ENCODE measurements at places on chromosomes 16 and 17. TPM values are rescaled to one million over a fixed set of nuclear protein-coding genes. Genes with fewer than 3 reads are reported as not detected.
A peak's percentile ranks its signal among the peaks of the same experiment; 100 is the strongest.

- peaks cover 5% of the 10 kb centered on the region for H3K36me3 ChIP-seq
- no peak overlapping the region for H3K27ac ChIP-seq
- H3K4me3 ChIP-seq, result no peak overlapping the region
- H3K4me1 ChIP-seq, result no peaks in the 10 kb centered on the region
- DNase-seq, result no peak
These were observed 36.8 kb downstream of the PRMT7 start for GRCh38 chr16:68347605-68348004.

GRCh38 chr16:81702506-81702905, 76.6 kb upstream of the PLCG2 start:
- H3K27me3 ChIP-seq, result no peaks in the 10 kb centered on the region
- H3K27ac ChIP-seq, result no peak overlapping the region
- no peak for DNase-seq
- no peaks in the 10 kb centered on the region for H3K36me3 ChIP-seq
- no peaks in the 10 kb centered on the region for H3K4me1 ChIP-seq
- H3K4me3 ChIP-seq, result no peak overlapping the region

DNA sequence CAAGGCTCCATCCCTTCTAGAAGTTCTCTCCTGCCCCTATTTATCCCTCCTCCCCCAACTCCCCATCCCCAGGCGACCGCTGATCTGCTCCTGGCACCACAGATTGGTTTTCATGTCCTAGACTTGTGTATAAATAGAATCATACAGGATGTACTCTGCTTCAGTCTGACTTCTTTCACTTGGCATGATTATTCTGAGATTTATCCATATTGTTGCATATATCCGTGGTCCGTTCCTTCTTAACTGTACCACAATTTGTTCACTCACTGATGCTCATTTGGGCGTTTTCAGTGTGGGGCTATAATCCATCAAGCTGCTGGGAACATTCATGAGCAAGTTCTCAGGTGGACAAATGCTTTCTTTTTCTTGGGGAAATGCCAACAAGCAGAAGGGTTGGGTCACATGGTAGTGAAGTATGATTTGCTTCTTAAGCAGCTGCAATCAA, 23.9 kb downstream of the PITPNM3 start:
- H3K4me3 ChIP-seq, result no peak overlapping the region
- no peak overlapping the region for H3K27ac ChIP-seq
- no peaks in the 10 kb centered on the region for H3K27me3 ChIP-seq
- peaks cover 5% of the 10 kb centered on the region for H3K4me1 ChIP-seq
- DNase-seq, result no peak
- no peaks in the 10 kb centered on the region for H3K36me3 ChIP-seq

Gene KRT40
- not detected for total RNA-seq

Gene CYGB
- total RNA-seq, result 2.1 TPM

- H3K27ac ChIP-seq, result no peak overlapping the region
- no peaks in the 10 kb centered on the region for H3K36me3 ChIP-seq
- no peaks in the 10 kb centered on the region for H3K27me3 ChIP-seq
- no peaks in the 10 kb centered on the region for H3K4me1 ChIP-seq
- H3K4me3 ChIP-seq, result no peak overlapping the region
These were observed 408.4 kb upstream of the EEF2KMT start for GRCh38 chr16:5506021-5506420.

DNA sequence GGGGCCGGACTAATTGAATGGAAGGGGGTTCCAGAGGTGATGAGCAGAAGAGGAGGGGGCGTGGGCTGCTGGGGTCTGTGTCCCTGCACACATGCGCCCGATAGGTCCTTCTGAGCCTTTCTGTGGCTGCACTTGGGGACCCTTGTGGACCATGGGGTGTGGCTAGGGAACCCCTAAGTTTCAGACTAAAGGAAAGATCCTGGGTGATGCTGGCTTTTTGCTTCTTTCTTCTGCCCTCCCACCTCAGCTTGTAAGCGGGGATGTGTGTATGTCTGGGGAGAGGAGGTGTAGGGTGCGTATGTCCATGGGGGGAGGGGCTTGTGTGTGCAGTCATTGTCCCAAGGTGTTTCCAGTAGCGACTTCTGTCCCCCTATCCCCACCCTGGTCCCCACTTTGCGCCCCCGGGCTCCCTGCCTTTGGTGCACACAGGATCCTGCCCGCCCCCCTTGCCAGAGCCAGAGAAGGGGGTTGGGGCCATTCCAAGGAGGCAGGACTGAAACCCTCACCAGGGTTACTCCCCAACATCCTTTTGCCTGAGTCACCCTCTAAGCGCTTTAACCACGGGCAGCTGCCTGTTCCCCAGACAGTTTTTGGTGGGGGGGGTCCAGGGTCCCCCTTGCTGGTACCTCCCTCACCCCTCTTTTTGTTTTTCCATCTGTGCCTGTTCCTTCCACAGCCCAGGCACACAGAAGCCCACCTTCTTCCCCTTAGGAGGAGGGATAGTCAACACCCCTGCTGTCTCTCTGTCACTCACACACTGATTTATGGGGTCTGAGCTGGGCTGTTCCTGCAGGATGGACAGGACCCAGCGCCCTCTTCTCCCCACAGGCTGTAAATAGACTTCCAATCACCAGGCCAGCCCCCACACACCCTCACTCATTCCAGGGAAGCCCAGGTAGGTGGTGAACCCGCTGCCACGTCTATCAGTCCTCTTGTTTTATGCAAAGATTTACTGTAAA, 83.2 kb downstream of the ARHGAP23 start:
- no peaks in the 10 kb centered on the region for H3K36me3 ChIP-seq
- H3K4me1 ChIP-seq, result peaks cover 31% of the 10 kb centered on the region
- H3K27me3 ChIP-seq, result peaks cover 21% of the 10 kb centered on the region
- H3K27ac ChIP-seq, result no peak overlapping the region
- peak; percentile 52 for DNase-seq
- H3K4me3 ChIP-seq, result peak overlapping the region; percentile 74
